Stimulated activated CD8-positive, alpha-beta memory T cell treated with anti-CD3 and anti-CD28 coated beads, Interleukin-15, amount 100 ng/mL, for 1 hour (primary cell): ENCODE measurements at places on chromosomes 3 and 15.

DNA sequence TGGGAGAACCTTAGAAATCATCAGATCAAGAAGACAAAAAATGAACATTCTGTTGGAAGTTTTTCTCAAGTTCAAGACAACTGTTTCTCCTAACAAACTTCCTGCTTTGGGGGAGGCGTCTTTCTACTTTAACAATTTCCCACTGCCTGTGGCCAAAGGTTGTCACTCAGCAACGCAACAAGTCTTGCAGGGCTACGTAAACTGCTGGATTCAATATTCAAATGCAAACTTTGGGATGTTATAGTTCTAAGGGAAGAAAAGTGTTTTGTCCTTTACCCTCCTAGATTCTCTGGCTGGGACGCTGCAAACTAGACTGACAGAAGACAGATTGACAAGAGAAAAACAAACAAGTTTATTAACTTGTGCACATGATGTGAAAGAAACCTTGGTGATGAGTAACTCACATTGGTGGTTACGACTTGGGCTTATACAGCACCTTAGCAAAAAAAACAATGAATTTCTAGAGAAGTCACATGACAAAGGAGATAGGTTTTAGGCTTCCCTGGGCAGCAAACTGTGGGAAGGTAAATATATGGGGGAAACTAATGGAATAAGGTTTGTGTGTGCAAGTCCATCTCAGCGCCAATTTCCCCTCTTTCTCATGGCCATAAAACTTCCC, 34.0 kb upstream of the ARPIN start:
- DNase-seq = no peak

DNA sequence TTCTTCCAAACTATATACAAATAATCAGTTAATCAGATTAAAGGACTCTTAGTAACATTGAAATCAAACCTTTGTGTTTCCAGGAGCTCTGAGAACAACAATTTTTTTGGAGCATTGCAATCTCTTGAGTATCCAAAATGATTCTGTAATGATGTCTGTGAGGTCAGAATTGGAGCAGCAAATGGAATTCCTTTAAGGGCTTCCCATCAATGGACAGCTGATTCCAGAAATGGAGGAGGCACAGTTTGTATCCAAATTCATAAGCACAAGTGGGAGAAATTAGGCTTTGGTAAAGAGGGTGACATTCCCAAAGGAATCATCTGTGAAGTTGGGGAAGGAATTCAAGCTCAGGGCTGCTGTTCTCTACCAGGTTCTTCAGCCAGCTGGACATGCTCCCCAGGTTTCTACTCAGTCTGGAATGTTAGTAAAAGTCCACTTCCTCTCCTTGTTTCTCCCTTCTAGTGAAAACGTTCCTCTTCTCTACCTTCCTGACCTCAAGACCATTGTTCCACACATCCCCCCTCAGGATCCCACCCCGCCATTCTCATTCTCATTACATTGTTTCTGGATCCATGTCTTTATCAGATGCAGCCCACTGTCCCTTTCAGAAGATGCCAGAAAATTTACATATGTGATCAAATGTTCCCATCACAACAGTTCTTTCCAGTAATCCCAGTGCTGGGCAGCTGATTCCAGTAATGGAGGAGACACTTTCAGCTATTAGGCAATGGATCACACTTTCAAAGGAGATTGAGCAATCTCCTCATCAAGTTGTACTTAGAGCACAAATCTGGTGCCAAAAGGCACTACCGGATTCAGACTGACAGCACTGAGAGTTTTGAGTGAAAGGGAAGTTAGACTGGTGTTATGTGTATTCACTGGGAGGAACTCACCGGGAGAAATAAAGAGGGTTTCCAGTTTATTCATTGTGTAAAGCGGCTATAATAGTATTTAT, 391.3 kb upstream of the TPRG1 start:
- no peak for DNase-seq

- DNase-seq = no peak
Observed at GRCh38 chr15:84804005-84804900, 12.9 kb upstream of the ALPK3 start.

- no peak for DNase-seq
Observed at GRCh38 chr15:38609097-38609738, 44.6 kb upstream of the RASGRP1 start.
